ENCODE measurements at places on chromosomes 7 and 10.
A peak's percentile ranks its signal among the peaks of the same experiment; 100 is the strongest.

DNA sequence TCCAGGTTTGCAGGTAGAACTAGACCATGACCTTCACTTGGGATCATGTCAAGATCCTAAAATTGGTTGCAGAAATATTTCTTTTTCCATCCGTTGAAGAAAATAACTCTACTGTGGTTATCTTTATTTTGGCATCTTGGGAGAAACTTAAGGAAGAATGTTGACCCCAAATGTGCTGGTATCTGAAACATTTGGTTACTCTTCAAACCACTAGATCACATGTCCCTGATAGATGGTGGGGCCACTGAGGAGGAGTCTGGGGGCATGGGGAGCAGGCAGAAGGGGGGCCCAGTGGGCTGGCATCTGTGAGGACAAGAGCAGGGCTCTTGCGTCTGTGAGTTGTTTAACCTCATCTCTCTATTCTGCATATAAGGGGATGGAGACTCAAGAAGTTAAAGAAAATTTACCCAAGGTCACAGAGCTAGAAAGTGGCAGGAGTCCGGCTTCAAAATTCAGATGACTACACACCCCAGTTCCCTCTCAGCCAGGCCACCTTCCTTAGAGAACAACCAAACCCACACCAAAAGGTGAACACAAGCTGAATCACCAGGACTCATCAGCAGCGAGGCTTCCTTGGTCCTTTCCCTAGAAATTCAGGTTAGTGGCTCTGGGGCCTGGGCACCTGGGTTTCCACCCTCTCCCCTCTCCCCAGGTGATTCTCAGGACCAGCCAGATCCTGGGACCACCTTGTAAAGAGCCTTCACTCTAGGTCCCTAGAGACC, 40.6 kb upstream of the SRGN start:
- no peak for DNase-seq

DNA sequence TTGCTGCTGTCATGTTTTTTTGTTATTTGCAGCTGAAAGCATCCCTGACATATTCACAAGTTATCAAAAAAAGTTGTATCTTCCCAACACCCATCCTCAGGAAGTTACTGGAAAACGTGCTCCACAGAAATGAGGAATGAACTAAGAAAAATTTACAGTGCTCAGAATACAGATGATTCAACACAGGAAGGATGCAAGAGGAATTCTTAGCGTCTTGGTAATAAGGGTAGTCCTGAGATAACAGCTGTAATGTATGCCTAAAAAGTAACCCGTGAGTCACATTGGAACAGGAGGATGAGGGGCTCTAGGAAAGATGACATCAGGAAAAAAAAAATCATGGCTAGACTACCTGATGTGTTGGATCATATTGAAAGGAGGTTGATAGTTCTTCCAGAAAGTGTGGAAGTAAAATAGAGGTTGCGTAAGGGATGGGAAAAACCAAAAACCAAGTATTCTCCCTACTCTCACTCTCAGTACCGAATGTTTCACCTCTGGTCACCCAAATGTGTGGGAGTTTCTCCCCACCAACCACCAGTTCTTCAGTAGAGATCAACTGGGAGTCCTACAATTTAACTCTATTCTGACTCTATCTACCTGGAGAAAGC, 3.9 kb downstream of the ADAM12 start:
- DNase-seq: no peak

GRCh38 chr7:3010161-3010560, 33.5 kb downstream of the CARD11 start:
- no peak for DNase-seq

GRCh38 chr7:99080679-99081078, 63.2 kb downstream of the SMURF1 start:
- no peak for DNase-seq

- no peak for DNase-seq
These were observed 514.0 kb downstream of the PLXDC2 start for GRCh38 chr10:20330246-20330645.

DNA sequence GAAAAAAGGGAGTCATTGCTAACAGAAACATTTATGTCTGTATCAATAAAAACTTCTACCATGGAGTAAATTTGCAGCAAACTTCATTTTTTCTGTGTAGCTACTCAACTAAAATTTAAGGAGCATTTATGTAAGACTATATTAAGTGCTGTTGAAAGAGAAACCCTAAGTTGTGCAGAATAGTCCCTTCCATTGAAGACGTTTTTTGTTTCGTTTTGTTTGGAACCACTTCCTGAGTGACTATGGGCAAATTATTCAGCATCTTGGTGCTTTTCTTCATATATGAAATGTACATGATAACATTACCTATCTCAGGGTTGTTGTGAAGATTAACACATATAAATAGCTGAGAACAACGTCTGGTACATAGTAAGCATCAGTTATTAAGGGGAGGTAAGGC, 24.3 kb downstream of the SEM1 start:
- no peak for DNase-seq

- peak; percentile 65 for DNase-seq
These were observed 29.0 kb downstream of the GSTO2 start for GRCh38 chr10:104297697-104298660.

GRCh38 chr7:213324-213993, 21.1 kb downstream of the FAM20C start:
- no peak for DNase-seq

GRCh38 chr7:96526496-96526895, 183.2 kb downstream of the SEM1 start:
- DNase-seq: no peak

- no peak for DNase-seq
These were observed 8.8 kb downstream of the CAPZA2 start for GRCh38 chr7:116871061-116871700.

GRCh38 chr7:52791176-52791700, 244.2 kb upstream of the POM121L12 start:
- DNase-seq: no peak

GRCh38 chr10:69906425-69906824, 104.7 kb downstream of the COL13A1 start:
- no peak for DNase-seq

DNA sequence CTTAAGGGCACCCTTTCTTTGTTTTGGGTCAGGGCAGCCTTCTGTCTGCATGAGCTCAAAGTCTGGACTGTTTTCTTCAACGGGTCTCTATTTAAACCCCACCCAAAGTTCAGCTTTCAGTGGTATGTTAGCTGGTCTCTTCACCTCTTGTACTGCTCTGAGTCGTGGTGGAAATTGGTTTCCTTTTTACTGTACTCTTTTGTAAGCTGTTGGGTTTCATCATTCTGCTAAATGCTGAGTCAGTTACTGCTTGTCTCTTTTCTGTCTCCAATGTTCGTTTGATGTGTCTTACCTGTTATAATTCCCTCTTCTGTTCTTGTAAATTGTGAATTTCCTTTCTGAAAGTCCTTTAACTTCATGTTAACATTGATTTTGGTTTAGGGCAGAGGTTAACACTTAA, 64.1 kb upstream of the MALRD1 start:
- DNase-seq: no peak

DNA sequence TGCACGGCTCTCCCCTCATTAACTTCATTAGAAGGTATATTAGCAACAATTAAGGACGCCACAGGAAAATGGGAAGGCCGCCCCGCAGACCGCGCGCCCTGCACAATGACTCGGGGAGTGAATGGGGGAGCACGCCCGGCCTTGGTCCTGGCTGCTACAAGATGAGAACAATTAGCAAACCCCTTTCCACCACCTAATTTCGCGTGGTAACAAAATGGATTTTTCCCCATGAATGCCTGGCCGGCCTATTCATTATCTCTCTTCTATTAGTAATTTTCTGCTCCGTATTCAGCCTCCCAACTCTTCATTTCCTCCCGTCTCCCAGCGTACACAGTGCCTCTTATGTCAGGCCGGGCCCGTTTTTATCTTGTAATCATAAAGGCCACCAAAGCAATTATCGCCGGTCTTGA, 346.9 kb downstream of the DNAJB6 start:
- no peak for DNase-seq

DNA sequence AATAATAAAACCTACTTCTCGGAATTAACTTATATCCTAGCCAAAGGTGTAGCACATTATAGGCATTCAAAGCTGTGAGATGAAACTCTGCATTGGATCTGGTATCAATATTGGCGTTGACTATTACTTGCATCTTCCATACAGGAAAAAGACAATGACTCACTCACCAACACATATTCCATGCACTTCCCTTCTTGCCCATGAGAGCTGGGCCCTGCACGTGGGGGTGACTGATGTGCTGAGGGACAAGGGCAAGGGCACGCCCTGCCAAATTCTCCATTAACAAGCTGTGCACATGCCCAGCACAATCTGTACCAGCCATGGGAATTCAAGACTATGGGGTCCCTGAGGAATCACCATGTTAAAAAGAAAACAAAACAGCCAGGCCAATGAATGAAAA, 188.1 kb upstream of the PDE1C start:
- DNase-seq: no peak

- DNase-seq: no peak
These were observed 78.7 kb upstream of the AGR3 start for GRCh38 chr7:16960337-16960965.

DNA sequence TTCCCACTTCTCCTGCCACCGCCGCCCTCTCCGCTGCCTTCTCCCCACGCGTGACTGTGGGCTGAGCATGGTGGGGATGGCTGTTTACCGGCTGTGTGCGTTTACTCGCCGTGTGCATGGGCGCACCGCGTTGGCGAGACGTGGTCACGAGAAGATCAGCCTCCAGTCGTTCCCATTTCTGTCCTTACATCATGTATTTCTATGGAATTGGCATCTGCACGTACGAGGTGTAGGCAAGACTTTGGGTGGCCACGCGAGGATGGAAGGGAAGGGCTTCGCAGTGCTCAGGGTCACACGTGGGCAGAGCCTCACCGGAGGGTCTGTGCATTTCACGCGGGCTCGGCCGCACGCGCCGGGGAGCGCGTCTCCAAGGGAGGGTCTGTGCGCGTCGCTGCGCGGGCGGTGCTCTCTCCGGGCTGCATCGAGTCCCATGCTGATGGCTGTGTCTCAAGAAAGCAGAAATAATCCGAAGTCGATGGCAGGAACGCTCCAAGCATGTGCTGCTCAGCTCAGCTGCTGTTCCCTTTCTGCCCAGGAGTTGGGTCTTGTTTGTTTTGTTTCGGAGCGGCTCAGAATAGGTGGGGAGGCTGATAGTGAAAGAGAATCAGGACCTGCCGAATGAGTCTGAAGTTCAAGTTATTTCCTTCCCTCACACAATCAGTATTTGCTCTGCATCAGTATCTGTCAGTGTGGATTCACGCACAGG, 973 bp downstream of the CAMK1D start:
- peak; percentile 14 for DNase-seq

GRCh38 chr7:1123715-1124114, 35.8 kb downstream of the GPER1 start:
- peak; percentile 45 for DNase-seq

DNA sequence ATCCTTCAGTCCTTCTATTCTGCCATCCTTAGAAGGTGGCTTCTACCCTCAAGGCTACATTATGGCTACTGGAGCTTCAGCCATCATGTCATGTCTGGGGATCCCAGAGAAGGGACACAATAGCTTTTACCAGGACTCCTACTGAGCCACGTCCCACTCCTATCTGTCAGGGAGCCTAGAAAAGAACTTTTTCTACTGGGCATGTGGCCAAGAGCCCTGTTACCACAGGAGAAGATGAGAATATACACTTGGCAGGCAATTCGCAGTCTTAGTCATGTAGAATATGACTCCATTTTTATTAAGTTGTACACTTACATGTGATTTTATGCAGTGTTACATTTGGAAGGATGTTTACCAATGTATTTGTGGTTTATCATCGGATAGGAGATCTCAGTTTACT, 64.6 kb upstream of the KCNMA1 start:
- no peak for DNase-seq

DNA sequence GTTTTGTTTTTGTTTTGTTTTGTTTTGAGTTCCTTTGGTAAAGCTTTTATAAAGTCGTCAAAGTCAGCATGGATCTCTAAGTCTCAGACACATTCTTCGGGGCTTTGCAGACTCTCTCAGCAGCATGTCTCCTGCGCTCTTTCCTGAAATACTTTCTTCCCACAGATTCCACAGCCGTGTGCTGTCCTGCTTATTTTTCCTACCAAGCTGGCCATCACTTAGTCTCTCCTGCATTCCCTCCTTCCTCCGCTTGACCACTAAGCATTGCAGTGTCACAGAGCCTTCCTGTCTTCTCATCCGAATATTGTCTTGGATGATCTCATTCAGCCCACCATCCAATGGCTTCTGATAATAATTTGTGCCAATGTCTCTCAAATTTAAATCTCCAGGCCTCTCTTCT, 434.3 kb upstream of the C7orf33 start:
- no peak for DNase-seq

DNA sequence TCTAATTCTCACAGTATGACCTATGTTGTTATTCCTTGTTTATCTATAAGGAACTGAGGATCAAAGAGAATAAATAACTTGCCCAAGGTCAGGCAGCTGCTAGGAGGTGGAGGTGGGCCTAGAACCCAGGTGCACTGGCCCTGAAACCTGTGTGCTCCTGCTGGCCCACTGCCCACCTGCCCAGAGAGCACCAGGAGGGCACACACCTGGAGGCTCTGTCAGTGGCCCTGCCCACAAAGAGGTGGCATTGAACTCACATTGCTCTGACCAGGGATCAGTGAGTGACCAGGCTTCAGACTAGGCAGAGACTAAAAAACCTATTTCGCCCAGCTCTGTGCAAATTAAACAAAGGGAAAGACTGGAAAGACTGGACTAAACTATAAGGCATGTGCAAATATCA, 210.6 kb downstream of the TNS3 start:
- DNase-seq: no peak

GRCh38 chr10:132735341-132735775, 50.6 kb downstream of the NKX6-2 start:
- no peak for DNase-seq

DNA sequence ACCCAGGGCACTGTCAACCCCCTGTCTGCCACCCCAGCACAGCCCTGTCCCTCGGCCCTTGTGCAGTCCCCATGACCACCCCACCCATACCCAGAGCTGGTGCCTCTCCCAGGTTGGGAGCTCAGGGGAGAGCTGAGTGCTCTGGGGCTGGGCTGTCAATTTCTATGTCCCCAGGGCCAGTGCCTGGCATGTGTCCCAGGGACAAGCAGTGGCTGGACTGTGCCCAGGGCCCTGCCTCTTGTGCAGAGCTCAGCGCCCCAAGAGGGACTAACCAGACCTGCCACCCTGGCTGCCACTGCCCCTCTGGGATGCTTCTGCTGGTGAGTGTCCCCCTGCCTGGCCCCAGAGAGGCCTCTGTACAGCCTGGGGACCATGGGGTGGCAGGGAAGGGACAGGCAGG, 29.0 kb upstream of the ZNF862 start:
- DNase-seq: no peak

GRCh38 chr7:155684543-155684942, 40.1 kb downstream of the RBM33 start:
- DNase-seq: no peak

DNA sequence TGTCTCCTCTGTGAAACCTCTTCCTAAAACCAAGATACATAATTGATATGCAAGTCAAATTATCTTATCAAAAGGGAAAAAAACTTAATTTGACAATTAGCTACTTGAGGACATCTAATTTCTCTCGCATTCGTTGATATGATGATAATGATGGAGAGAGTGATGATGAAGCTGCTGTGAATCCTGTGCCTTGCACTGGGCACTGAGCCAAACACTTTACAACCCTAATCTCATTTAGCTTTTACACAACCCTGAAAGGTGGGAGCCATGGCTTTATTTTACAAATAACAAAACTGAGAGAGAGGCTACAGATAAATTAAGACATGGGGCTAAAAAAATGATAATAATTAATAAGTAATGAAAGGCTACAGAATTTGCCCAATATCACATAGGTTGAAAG, 176.0 kb downstream of the NOC3L start:
- DNase-seq: no peak

All from WERI-Rb-1 (cell line).